ENCODE measurements at places on chromosomes 7 and 10. TPM values are rescaled to one million over a fixed set of nuclear protein-coding genes. Genes with fewer than 3 reads are reported as not detected.

The GIMAP7 gene
- 145 TPM for total RNA-seq

The PON1 gene
- not detected for total RNA-seq

The GPRIN2 gene
- 0.09 TPM for total RNA-seq

The TWNK gene
- total RNA-seq: 8.8 TPM

The TRIM50 gene
- total RNA-seq: not detected

The AGR3 gene
- 0.19 TPM for total RNA-seq

The CH25H gene
- 3.1 TPM for total RNA-seq

The GPNMB gene
- 0.68 TPM for total RNA-seq

The ZNF804B gene
- total RNA-seq: not detected

The INA gene
- total RNA-seq: 0.14 TPM

The CLDN4 gene
- 1.2 TPM for total RNA-seq

The PAX4 gene
- not detected for total RNA-seq

The SPDYE9 gene
- not detected for total RNA-seq

The REEP3 gene
- total RNA-seq: 67.6 TPM

The SPDYE8 gene
- not detected for total RNA-seq

The CALN1 gene
- 0.17 TPM for total RNA-seq

The PRSS1 gene
- total RNA-seq: not detected

The C10orf67 gene
- not detected for total RNA-seq
